Stimulated activated CD8-positive, alpha-beta memory T cell treated with anti-CD3 and anti-CD28 coated beads, Interleukin-4, amount 100 ng/mL, for 1 hour (primary cell): ENCODE measurements at places on chromosomes 7 and 10.

DNA sequence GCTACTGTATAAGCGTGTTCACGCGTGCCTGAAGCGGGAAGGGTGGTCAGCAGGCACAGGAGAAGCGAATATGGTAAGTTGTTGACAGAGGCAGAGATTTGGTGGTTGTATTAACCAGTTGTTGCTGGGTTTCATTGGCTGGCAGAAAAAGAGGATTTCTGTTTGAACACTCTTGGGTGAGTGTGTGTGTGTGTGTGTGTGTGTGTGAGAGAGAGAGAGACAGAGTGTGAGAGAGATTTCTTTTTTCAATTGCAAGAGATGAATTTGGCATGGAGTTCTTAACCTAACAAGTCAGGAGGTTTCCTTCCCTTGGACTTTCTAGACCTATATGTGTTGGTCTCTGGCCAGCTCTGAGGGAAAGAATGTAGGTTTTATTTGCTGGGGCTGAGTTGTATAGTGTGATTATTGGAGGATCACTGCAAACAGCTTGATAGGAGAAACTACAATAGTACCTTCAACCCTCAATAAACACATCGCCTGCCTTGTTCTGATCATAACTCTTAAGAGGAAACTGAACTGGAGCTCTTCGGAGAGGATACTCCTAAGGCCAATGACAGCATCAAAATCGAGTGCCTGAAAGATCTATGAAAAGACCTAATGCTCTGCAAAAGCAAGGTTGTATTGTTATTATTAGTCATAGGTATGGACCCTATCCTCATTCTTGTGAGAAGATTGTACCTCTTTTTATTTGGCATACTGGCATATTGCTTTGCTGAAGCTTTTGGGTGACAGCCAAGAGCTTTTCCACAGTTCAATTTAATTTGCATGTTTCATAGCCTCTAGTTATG is 1.2 kb downstream of the MCU start:
- no peak for DNase-seq

DNA sequence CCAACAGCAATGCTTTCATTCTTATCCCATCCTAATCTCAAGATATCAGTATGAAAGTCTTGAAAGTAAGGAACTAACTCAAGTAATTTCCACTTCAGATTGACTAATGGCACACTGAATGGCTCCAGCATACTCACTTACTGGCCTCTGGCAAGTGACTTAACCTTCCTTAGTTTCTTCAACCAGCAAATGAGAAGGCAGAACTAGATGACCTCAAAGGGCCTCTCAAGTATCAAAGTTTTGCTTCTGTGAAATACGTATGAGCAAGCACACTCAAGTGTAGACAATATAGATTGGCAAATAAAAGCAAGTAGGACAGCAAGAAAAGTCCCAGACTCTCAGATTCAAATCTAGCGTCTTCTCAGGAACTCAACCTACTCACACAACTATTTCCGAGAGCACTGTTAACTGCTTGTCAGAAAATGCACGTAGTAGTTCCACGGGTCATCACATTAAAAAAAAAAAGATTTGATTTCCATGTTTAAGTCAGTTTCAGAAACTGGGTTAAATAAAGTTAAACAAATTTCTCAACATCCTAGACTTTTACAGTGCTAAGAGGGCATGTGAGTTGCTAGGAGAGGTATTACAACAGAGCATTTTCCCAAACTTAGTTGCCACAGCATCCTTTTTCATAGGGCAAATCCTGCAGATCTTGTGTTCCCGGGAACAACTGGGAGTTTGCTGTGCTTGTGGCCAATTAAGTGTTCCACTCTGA is 276.9 kb upstream of the KLF14 start:
- DNase-seq = no peak

DNA sequence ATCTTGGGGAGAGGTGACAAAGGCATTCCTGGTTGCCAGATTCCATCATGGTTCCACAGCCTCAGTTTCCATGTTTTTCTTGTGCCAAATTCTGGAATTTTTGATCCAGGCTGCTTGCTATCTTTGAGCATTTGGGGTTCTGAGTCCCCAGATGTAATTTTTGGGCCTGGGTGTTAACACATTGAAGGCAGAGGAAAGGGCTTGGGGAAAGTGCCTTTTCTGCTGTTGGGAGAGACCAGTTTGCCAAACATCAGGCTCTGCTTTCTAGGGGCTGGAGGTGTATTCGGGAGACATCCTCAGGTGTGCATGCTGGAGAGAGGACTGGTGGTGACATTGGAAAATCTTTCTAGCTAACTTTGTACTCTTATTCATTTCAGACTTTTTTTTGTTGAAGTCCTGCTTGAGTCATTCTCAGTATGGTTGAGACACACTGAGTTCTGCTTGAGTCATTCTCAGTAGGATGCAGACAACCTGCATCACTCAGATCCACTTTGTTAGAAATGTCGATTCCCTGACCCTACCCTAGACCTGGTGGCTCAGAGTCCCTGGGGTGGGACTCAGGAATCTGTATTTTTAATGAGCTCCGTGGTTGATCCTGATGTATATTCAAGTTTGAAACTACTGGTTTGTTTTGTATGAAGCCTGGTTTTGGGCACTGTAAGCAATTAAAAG is 101.0 kb downstream of the LRMDA start:
- no peak for DNase-seq

DNA sequence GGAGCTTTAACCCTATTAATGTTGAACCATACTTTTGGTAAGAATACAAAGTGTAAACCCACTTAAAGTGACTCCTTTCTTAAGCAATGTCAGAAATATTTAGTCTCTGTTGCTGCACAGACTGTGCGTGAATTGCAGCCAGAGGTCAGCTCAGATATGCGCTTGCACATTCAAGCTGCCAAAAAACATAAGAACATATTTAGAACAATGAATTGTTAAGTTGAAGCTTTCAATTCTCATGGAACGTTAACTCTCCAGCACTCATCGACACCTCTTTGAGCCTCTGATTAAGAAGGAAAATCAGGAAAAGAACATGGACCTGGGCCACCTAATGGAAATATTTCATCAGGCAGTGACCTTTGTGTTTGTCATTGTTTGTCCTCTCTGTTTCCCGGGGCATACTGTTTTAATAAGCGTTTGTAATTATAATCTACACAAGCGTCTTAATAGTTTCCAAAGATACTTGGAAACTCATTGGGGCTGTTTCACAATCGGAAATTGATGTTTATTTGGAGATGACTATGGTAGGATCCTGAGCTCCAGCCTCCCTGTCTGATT is 193.0 kb upstream of the CELF2 start:
- DNase-seq = no peak

DNA sequence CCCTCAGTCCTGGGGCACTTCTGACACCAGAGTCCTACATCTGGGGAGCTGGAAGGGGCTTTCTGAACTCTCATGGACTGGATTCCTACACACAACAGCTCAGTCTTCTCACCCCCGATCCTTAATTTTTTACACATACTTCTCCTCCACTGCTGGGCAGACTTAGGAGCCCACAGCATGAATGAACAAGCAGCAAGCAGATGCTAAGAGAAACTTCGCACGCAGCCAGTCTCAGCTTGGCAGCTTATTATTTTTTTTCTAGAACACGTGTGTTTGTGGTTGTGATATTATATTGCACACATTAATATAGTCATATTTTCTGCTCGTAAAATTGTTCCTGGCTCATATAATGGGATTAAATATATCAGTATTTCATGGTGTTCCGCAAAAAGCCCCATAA is 50.9 kb upstream of the LOXL4 start:
- no peak for DNase-seq

DNA sequence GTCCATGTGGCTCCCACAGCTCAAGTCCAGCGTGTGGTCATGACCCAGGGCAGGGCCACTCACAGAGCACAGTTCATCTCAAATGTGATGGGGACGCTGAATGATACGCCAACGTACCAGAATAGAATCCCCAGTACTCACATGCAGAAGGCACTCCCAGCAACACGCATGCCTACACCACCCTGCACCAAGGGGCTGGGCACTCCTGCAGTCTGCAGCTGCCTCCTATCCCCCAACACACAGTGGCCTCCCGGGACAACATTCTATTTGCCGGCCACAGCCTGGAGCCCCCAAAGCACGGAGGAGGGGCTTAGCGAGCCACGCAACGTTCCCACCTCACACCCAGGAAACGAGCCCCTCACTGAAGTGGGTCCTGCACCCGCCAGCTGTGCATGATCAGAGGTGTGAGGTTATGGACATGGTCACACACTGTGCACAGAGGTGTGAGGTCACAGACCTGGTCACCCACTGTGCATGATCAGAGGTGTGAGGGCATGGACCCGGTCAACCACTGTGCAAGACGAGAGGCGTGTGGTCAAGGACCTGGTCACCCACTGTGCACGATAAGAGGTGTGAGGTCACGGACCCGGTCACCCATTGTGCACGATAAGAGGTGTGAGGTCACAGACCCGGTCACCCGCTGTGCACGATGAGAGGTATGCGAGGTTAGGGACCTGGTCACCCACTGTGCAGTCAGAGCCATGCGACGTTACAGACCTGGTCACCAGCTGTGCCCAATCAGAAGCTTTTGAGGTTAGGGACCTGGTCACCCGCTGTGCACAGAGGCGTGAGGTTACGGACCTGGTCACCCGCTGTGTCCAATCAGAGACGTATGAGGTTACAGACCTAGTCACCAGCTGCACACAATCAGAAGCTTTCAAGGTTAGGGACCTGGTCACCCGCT is 182.8 kb downstream of the DIP2C start:
- no peak for DNase-seq

- no peak for DNase-seq
These were observed 332.9 kb downstream of the PTEN start for GRCh38 chr10:88196291-88196690.

DNA sequence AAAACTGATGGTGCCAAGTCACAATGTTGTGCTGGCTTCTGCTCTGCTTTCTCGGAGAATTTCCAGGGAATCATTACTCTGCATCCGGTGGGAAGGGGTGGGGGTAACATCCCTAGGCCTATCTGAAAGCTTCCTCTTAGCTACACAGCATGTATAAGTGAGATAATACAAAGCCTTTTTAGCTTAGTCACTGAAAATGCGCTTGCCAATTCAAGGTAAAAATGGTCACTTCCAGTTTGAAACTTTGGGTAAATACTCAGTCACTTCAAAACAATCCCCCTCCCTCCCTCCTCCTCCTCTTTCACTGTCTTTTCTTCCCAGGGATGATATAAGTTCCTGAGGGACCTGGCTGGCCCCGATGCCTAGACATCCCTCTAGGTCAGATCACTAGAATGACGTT is 57.3 kb upstream of the APBB1IP start:
- DNase-seq = no peak

GRCh38 chr7:40133561-40134427 is 628 bp downstream of the MPLKIP start:
- no peak for DNase-seq

- no peak for DNase-seq
These were observed 13.1 kb upstream of the PDK4 start for GRCh38 chr7:95609277-95609971.

GRCh38 chr10:13003759-13004158 is 2.2 kb upstream of the CCDC3 start:
- no peak for DNase-seq

DNA sequence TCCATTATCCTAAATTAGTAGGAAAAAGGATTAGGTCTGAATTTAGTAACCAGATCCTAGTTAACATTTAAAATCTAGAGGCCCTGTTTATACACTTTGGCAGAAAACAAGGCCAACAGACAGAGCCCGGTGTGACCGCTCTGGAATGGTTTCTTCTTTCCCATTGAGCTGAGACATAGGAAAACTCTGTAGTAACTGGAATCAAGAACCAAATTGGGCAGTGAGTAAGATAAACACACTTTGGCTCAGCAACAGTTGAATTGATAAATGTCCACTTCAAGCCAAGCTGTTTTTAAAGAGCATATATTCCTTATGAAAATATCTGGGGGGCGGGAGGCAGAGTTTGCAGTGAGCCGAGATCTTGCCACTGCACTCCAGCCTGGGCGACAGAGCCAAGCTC is 343.7 kb upstream of the SEMA3A start:
- no peak for DNase-seq

- no peak for DNase-seq
These were observed 30.0 kb downstream of the PRSS2 start for GRCh38 chr7:142800699-142801260.

DNA sequence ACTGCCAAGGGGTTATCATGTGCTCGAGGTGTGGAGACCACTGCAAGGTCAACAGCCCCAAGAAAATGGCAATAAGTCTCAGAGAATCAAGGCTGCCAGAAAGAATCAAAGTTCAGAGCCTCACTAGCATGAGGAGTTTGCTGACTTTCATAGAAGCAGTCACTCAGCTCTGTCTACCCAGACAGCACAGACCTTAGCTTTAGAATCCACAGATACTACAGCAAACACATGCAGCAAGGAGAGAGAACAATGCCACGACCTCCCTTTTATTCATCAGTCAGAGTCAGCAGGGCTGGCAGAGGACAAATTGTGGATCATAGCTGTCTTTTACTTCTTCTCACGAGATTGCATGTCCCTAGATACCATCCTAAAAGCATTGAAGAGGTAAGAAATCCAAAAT is 121.3 kb downstream of the MBL2 start:
- no peak for DNase-seq

DNA sequence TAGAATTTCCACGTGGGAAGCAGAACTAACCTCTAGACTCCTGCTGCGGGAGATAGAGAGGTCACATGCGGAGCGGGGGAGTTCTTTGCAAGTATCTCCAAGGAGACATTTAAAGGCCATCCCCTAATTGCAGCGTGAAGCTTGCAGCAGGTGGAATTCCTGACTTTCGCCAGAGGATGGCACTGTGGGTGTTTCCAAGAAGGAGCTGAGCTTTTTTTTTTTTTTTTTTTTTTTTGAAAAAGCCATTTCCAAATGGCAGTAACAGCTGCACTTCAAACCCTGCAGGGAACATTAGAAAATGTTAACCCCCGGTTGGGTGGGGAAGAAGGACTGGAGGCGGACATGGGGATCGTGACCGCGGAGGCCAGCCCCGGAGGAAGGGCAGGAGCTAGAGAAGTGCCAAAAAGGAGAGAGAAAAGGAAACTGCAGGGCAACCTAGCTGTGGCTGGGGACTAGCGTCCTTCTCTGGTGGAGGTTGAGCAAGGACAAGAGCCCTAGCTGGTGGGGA is 487.7 kb downstream of the TYW1 start:
- DNase-seq = no peak

GRCh38 chr10:116247691-116248090 is 25.3 kb downstream of the GFRA1 start:
- no peak for DNase-seq

DNA sequence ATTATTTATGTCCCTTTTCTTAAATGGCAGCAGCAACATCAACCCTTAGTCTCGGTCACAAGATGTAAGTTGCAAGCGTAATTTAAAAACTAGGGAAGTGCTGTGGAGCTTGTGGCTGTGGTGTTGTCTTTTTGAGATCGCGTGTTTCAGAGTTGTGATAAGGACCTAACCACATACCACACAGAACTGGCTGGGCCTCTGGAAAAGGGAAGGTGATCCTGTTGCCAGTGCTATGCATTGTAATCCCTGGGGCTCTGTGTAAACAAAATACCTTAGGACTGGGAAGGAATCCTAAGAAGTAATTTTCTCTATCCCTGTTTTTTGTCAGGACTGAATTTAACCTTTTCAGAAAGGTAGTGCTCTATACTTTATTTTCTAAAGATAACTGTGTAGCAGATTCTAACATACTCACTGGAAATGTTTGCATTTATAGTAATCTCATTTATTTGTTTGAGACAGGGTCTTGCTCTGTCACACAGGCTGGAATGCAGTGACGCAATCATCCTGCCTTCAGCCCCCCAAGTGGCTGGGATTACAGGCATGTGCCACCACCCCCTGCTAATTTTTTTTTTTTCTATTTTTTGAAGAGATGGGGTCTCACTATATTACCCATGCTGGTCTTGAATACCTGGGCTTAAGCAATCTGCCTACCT is 60.4 kb downstream of the INPP5F start:
- DNase-seq = no peak

- no peak for DNase-seq
These were observed 80.5 kb downstream of the ELAPOR2 start for GRCh38 chr7:86978808-86979506.

GRCh38 chr7:26099236-26099635 is 52.8 kb upstream of the NFE2L3 start:
- DNase-seq = no peak
